ENCODE measurements at places on chromosomes 6 and 20.

DNA sequence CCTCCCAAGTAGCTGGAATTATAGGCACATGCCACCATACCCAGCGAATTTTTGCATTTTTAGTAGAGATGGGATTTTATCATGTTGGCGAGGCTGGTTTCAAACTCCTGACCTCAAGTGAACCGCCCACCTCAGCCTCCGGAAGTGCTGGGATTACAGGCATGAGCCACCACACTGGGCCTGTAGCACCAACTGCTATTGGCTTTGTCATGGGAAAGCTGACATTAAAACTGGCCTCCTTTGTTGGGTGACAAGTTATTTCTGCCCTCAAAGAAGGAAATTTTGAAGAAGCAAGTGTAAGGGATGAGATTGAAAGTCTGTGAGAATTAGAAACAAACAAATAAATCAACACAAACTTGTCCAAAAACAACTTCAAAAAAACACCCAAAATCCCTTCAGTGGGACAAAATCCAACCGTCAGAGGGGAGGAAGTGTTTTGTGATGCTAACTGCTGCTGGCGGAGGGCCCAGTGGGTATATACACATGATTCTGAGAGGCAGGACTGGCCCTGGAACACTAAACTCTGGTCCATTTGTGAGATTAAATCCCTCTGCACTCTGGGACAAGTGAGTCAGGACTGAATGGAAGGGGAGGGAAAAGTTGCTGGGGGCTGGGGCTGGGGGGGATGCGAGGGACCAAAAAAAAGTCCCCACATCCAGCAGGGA lies 87.5 kb upstream of the NAA20 start:
- no peak for DNase-seq

DNA sequence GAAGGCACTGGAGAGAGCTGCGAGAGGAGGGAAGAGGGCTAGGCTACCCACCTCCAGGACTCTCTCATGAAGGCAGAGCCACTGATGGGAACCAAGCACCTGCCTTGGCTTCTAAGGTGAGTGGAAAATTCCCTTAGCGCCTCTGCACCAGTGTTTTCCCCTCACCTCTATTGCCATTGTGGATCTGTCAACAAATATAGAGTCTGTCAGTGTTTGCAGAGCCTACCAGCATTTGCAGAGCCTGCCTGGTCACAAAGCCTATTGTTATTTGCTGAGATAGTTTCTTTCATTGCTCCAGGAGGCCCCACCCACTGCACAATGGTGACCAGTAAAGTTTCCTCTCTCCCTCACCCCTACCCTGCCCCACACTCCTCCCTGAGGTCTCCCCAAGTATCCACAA lies 141.9 kb downstream of the MRPL14 start:
- DNase-seq = no peak

- no peak for DNase-seq
These were observed 105.0 kb downstream of the SYCP2 start for GRCh38 chr20:59828125-59829053.

- no peak for DNase-seq
These were observed 19.4 kb upstream of the CCN5 start for GRCh38 chr20:44695674-44696300.

GRCh38 chr6:47737406-47737805 lies 39.0 kb downstream of the ADGRF4 start:
- DNase-seq = no peak

GRCh38 chr6:119195848-119196247 lies 117.4 kb upstream of the FAM184A start:
- no peak for DNase-seq

DNA sequence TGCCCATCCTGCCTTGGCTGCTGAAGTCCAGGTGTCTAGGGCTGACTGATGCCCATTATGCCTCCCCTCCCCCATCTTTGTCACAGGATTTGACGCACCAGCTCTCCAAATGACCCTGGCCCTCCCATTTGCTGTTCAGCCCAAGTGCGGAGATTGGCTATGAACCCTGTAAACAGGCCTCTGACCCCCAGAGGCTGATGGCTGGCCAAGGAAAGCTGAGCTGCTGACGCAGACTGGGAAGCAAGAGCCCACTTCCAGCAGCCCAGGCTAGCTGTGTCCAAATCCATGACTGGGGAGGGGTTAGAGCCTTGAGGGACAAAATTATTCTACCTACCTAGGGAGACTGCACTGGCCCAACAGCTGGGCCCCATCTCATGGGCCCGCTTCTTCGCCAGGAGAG lies 797 bp upstream of the GNRH2 start:
- no peak for DNase-seq

DNA sequence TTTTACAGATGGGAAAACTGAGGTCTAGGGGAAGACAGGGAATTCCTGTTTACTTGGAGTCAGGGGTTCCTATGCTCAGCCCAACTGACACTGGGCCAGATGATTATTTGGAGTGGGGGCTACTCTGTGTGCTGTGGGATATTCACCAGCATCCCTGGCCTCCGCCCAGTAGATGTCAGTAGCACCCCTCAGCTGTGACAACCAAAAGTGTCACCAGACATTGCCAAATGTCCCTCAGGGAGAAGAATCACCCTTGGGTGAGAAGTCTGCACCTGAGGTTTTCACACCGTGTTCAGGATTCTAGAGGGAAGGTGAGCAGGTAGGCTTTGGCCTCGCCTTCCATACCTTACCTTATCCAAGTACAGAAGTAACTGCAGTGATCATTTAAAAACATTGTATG lies 27.6 kb downstream of the CDH26 start:
- no peak for DNase-seq

GRCh38 chr20:45860560-45861220 lies 3.3 kb downstream of the ZSWIM3 start:
- no peak for DNase-seq

- DNase-seq = no peak
These were observed 193.0 kb downstream of the ZFAND3 start for GRCh38 chr6:38012573-38012972.

- no peak for DNase-seq
These were observed 208.1 kb upstream of the CDYL start for GRCh38 chr6:4568138-4568537.

- no peak for DNase-seq
These were observed 136.4 kb downstream of the UST start for GRCh38 chr6:148883270-148883669.

DNA sequence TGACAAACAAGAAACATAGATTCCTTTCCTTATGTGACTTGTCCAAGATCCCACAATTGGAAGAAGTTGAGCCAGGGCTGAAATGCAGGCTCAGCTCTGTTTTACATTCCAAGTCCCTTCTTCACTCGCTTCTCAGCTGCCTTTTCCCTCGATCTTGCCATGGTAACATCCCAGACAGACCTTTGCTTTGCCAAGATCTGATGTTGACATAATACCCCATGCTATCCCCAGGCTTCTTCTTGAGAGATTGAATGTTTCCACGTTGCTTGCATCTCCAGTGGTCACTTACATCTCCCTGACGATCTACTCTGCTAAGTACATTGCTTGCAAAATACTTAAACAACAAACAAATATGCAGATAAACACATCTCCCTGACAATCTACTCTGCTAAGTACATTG lies 63.5 kb downstream of the TBXT start:
- DNase-seq = no peak

- DNase-seq = no peak
These were observed 1.2 kb downstream of the GRM4 start for GRCh38 chr6:34144581-34145160.

- DNase-seq = no peak
These were observed 133.6 kb downstream of the SH3BGRL2 start for GRCh38 chr6:79764747-79765146.

- DNase-seq = no peak
These were observed 334.9 kb upstream of the ID4 start for GRCh38 chr6:19502301-19502700.

DNA sequence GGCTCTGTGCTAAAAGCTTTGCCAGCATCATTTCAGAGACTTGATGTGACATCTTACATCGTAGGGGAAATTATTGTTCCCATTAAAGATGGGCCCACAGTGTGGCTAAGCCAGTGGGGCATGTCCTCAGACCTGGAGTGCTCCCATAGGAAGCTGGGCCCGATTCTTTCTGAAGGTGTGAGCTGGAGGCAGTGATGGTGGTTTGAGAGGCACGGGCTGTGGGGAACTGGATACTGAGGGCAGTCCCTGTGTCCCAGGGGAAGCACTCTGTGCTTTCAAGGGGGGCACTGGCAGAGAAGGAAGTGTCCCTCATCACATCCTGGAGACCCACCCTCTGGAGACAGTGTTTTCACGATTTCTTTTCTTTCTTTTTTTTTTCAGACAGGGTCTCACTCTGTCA lies 8.6 kb upstream of the FAM110A start:
- no peak for DNase-seq
